ENCODE measurements at places on chromosomes 5 and 9. TPM values are rescaled to one million over a fixed set of nuclear protein-coding genes. Genes with fewer than 3 reads are reported as not detected.

The CDKN2B gene
- 50.7 TPM for total RNA-seq

The ZFP2 gene
- 1.4 TPM for total RNA-seq

The SAXO1 gene
- total RNA-seq: under 0.01 TPM

The C5orf58 gene
- not detected for total RNA-seq

The PPP3R2 gene
- not detected for total RNA-seq

The APBA1 gene
- 1.8 TPM for total RNA-seq

The HEMGN gene
- not detected for total RNA-seq

The GHR gene
- 5.6 TPM for total RNA-seq

The COMMD10 gene
- total RNA-seq: 30.4 TPM

The TYRP1 gene
- total RNA-seq: 0.36 TPM

The CTXN3 gene
- not detected for total RNA-seq

DNA sequence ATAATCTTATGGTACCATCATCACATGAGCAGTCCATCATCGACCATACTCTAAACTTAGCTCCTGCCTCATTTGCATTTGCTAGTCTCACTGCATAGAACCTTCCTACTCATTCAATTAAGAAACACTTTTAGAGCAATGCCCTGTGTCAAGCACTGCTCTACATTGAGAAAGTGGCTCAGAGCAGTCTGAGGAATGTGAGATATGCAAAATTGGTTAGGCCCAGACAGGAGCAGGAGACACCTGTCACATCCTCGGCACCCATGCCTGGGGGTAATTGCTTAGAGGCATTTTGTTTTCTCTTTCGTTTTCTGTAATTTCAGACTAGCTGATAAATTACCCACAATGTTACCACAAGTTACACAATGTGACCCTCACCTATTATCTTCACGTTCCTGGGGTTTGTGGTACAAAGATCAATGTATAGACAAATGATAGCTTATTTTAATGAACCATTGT lies 4.9 kb upstream of the RARS1 start:
- no peak for DNase-seq

GRCh38 chr5:35880156-35880555 lies 23.5 kb downstream of the IL7R start:
- DNase-seq: no peak

- DNase-seq: no peak
These were observed 33.7 kb downstream of the OSTF1 start for GRCh38 chr9:75121914-75122558.

- DNase-seq: no peak
These were observed 109.0 kb downstream of the GNAQ start for GRCh38 chr9:77922591-77922990.

- DNase-seq: no peak
These were observed 1.2 kb upstream of the ADGRV1 start for GRCh38 chr5:90557391-90557790.

DNA sequence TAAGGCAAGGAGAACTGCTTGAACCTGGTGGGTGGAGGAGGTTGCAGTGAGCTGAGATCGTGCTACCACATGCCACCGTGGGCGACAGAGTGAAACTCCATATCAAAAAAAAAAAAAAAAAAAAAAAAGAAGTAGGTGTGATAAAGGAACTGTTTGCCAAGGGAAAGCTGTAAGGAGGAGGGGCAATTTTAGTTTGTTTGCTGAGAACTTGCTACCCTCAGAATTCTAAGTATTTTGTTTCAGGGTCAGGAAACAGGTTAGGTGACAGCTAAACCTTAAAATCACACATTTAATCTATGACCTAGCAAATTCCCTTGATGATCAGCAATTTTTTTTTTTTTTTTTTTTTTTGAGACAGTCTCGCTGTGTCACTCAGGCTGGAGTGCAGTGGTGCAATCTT lies 7.2 kb upstream of the ARRDC3 start:
- DNase-seq: no peak

DNA sequence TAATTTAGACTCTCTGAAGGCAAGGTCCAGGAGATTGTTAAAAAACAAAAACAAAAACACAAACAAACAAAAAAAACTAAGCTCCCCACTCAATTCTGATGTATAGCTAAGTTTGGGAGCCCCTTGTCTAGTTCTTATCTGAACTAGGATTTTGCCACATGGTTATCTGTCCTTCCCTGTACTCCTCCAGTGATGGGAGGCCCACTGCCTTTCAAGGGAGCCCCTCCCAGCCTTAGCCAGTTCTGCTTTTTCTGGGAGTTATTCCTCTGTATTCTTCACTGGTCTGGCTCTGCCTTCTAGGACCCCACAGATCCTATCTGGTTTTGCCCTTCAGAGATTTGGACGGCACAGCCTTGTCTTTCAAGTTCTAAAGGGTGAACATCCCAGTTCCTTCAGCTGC lies 2.1 kb upstream of the ALDH1B1 start:
- DNase-seq: no peak

DNA sequence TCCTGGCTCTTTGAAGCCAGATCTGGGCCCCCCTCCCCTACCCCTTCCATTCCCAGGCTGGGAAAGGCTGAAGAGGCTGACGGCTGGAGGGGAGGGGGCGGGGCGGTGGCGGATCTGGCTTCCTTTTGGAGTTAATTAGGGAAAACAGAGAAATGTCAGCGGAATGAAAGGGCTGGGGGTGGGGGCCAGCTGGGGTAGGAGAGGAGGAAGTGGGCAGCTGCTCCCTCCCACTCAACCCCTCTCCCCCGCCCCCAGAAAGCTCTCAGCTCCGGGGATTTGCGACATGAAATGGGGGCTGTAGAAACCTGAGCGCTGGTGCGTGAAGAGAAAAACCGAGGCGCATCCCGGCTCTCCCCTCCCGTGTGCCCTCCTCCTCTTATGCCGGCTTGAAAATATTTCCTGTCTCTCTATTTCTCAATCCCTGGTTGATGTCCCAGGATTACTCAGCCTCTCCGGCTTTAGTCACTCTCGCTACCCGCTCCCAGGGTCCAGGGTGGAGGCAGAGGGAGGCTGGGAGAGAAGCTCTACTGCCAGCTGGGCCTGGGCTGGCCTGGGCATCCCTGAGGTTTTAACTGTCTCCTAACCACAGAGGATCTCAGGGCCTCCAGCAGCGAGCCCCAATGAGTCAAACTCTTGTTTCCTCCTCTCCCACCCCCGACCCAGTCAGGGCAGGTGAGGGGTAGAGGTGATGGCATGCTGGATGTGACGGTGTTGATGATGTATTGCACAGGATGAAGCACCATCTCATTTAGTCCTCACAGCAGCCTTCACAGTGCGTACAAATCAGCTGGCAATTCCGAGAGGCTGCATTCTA lies 20.1 kb downstream of the PCDHGC5 start:
- DNase-seq: peak; percentile 99

GRCh38 chr5:135833961-135834638 lies 363 bp upstream of the SLC25A48 start:
- DNase-seq: peak; percentile 93

DNA sequence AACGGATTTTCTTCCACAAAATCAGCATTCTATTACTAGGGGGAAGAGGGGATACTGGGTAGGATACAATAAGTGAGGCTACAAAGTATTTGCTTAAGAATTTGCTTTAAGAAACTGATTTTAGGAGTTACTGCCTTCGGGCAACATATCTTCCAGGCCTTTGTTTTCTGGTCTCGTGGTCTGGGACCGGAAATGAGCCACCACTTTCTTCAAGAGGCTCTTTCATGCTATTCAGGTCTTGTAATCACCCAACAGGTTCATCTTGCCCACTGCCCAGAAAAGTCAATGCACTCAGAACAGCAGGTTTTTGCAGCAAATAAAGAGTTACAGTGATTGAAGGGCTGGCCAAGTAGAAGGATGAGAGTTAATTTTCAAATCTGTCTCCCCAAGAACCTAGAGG lies 6.6 kb upstream of the AOPEP start:
- no peak for DNase-seq

DNA sequence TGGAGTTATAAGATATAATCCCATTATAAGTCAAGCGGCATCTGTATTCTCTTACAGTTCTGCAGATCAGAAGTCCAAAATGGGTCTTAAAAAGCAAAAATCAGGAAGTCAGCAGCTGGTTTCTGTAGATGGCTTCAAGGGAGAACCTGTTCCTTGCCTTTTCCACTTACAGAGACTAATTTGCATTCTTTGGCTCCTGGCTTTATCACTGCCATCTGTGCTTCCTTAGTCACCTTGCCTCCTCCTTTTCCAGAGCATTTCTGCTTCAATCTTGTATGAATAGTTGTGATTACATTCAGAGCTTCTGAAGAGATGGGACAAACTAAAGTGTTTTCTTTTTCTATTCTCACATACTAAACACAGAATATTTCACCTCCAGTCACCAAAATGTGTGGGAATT lies 647.3 kb upstream of the GRAMD2B start:
- DNase-seq: no peak

- DNase-seq: peak; percentile 72
These were observed 724 bp downstream of the MACROH2A1 start for GRCh38 chr5:135398160-135398854.

DNA sequence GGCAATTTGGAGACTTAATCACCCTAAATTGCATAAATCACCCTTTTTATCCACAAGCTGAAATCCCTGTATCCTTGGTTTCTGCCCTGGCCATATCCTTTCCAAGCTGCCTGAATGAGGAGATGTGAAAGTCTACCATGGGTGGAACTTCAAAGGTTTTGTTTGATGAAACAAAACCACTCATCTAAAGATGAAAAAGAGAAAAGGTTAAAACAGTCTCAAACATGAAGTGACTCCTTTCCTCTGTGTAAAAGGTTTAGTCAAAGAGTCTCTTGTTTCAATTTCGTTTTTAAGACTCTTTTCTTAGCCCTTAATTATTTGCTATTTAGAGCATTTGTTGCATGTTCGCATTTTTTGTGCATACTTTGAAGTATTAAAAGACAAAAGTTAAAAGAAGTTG lies 11.2 kb downstream of the SLC45A2 start:
- DNase-seq: no peak

- no peak for DNase-seq
These were observed 641.8 kb downstream of the EFNA5 start for GRCh38 chr5:107028938-107029337.

DNA sequence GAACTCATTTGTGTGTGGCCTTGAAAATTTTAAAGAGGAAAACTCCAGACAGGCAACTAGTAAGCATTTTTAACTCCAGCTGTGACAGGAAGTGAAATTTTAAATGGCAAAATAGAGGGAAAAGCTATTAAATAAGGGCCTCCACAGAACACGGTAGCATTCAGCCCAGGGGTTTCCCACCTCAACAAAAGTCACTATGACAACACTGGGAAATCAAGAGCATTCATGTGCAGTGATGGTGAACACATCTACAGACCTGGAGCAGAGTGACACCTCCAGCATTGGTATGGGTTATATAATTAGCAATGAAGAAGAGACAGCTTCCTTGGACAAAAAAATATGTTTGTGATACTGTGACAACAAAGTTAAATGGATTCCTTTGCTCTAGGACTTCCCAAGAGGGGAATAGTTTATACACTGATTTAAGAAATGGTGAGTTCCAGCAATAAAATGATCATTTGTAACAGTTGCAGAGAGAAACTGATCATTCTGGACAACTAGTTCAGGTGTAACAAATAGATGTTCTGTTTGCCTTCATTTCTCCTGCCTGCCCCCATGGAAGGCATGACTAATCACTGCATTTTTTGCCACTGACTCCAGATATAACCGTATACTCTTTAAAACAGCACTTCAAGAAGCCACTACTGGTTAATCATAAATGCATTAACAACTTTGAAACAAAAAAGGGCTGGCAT lies 93.3 kb upstream of the SLC44A1 start:
- DNase-seq: peak; percentile 67

DNA sequence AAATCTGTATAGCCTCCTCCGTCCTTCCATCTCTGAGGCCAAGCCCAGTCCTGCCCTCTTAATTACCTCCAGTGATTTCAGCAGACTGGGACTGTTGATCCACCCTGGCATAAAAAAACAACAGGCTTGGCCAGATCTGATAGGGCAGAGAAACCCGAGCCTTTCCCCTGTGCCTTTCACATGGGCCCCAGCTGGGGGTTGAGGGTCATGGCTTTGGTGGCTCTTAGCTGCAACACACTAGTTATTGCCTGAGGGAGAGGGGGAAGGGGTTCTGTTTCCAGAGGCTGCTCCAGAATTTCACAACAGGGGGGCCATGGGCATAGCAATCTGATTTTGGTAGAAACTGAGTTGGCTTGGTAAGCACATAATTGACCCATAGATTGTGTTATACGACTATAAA lies 21.2 kb upstream of the PANK3 start:
- no peak for DNase-seq

DNA sequence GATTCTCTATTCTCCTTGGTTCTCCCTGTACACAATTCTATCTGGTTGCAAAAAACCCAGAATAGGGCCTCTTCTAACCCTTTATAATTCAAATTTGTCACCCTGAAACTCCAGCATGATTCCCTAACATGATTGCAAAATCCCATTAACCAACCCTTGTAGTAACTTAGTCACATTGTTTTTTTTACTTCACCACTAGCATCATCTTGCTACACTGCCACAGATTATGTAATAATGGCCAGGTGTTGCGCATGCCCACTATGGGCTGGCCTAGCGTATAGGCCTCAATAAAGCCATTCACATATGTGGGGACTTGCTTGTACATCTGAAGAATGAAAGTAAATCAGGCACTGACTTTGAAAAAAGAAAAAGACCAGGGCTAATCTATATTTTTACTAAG lies 25.7 kb downstream of the FAM170A start:
- DNase-seq: no peak

DNA sequence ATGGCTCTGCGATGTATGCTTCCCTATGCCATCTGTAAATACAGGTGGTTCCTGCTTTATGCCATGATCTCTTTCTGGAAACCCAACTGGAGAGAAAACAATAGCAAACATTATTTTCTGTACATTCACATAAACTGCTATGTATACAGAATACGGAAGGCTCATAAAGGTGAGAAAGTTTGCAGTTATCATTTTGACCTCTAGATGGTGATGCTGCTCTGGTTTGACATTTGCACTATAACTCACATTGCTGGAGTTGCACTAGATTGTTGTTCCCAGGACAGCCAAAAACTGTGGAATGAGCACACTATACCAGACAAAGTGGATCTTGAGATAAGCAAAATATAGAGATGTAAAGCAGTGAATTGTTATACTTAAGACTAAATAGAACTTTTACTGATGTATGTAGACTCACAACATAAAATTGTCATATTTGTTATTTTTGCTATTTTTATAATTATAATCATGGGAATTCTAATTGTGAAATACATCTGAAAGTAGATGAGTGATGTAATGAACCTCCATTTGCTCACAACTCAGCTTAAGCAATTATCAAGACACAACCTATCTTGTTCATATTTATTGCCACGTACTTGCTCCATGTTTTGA lies 246.5 kb downstream of the PTPRD start:
- DNase-seq: peak; percentile 4

DNA sequence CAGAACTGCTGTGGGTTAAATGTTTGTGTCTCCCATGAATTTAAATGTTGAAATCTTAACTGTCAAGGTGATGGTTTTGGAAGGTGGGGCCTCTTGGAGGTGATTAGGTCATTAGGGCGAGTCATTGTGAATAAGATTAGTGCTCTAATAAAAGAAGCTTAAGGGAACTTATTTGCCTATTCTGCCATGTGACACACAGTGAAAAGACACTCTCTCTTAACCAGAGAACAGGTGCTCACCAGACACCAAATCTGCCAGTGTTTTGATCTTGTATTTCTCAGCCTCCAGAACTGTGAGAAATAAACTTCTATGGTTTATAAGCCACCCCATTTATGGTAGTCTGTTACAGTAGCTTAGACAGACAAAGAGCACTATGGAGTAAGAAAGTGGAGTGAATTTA lies 117.9 kb upstream of the SV2C start:
- DNase-seq: no peak

- DNase-seq: peak; percentile 19
These were observed 22.3 kb downstream of the NDUFS6 start for GRCh38 chr5:1823381-1824034.
